ENCODE measurements at places on chromosomes 6 and 20.
A peak's percentile ranks its signal among the peaks of the same experiment; 100 is the strongest.

- no peak for DNase-seq
Observed at GRCh38 chr20:38007526-38007925, 25.7 kb downstream of the TTI1 start.

- no peak for DNase-seq
Observed at GRCh38 chr6:121559611-121560269, 124.3 kb downstream of the GJA1 start.

DNA sequence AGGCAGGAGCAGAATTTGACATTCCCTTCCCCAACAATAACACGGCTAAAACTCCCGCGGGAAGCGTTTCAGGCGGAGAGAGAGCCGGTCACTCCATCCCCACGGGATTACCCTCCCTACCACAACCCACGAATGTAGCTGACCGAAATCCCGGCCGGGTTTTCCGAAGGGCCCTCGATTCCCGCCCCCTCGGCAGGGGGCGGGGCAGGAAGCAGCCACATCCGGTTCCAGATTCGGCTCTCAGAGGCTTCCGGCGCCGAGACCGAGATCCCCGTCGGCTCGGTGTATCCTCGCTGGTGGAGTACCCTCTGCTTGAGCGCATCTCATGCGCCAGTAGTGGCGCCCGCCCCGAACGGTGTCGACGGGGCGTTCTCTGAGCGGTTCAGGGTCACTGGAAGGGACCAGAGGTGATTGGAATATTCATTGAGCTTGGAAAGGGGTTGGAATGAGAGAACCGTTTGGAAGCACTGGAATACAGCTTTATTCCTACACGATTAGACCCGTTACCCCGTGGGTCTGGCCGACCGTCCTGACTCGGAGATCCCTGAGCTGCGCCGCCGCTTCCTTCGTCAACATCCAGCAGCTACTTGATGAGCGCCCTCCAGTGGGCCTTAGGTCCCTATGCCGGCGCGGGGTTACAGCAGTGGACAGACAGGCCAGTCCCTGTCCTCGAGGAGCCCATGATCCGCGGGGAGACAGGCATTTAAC lies 649 bp upstream of the RGL2 start:
- DNase-seq, result peak; percentile 94

DNA sequence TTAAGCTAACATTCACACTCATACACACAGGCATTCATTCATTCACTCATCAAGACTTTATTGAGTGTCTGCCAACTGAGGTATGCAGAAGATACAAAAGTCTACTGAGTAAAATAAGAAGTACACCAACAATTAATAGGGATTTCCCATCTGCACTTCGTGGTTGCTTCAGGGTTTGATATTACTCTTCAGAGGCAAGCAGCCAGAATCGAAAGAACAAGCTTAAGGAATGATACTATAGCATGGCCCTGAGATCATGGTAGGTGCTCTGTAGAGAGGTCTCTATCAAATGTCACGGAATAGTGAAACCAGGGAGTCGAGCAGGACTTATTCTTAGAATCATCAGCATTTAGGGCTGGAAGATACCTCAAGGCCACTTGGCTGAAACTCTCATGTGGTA lies 135.4 kb downstream of the NRN1 start:
- no peak for DNase-seq

GRCh38 chr6:65671922-65672321 lies 35.1 kb downstream of the EYS start:
- DNase-seq, result no peak

DNA sequence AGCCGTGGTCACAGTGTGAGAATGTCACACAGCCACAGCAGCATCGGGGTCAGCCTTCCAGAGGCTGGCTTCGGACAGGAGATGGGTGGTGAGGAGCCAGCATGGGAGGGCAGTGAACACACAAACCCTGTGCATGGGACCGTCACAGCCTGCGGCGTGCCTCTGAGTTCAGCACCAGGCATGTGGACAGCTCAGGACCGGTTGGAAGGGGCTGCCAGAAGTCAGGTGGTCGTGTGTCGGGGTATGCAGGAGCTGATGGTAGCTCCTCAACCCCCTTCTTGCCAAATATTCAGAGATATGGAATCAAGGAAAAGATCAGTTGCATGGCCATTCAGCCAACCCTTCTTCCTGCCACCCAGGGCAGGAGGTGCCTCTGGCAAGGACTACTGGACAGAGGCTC lies 28.2 kb downstream of the MYT1 start:
- DNase-seq, result no peak

GRCh38 chr20:58131551-58132142 lies 96.8 kb downstream of the ANKRD60 start:
- DNase-seq, result no peak

DNA sequence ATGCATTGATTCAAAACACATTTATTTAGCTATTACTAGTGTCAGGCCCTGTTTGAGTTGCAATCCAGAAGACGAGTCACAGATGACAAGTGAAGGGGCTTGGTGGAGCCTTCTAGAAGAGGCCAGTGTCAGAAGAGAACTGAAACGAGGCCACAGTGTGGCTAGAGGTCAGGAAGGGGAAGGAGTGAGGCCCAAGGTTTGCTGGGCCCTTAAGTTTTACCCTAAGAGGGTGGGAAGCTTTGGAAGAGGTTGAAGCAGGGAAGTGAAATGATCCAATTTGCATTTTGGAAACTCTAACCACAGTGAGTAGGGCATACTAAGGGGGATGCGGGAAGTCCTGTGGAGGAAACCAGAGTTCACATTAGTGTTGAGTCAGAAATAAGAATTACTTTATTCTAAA lies 25.0 kb downstream of the TTK start:
- DNase-seq, result no peak

DNA sequence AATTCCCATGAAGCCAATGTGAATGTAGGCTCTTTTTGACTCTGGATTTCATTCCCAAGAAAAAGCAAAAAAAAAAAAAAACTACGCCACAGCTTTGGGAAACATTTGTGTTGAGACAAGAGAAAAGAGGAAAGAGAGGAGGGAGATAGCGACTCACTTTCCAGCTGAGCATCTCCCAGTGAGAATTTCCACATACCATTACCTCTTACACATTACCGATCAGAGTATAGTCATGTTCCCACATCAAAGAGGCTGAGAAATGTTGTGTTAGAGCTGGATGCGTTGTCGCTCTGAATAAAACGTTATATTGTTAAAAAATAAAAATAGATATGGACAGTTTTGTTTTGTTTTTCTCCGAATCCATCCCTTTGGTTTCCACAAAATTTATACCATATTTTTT lies 1019.3 kb upstream of the ADGRB3 start:
- no peak for DNase-seq

- DNase-seq, result peak; percentile 44
Observed at GRCh38 chr6:42569102-42570028, 5.5 kb downstream of the UBR2 start.

DNA sequence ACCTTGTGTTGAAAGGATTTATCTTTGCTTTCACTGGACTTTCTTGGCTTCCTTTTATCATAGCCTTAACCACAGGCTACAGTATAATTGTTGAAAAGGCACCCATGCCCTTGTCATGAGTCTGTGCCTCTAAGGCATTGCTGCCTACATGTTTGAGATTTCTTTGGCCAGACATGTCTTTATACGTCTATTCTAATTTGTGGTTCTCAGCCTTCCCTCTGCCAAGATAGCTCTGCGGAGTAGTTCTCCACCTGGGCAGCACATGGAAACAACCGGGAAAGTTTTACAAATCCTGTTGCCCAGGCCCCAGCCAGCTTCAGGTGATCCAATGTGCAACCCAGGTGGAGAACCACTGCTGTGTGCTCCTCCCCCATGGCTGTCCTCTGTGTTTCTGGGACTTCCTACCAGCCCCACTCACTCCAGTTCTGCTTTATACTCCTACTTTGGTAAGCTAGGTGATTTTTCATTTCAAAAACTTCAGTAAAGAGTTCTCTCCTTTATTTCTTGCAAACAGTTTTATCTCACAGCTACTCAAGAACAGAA lies 159.6 kb upstream of the MYLIP start:
- DNase-seq, result no peak

- DNase-seq, result no peak
Observed at GRCh38 chr6:74892091-74892490, 313.8 kb downstream of the COL12A1 start.

DNA sequence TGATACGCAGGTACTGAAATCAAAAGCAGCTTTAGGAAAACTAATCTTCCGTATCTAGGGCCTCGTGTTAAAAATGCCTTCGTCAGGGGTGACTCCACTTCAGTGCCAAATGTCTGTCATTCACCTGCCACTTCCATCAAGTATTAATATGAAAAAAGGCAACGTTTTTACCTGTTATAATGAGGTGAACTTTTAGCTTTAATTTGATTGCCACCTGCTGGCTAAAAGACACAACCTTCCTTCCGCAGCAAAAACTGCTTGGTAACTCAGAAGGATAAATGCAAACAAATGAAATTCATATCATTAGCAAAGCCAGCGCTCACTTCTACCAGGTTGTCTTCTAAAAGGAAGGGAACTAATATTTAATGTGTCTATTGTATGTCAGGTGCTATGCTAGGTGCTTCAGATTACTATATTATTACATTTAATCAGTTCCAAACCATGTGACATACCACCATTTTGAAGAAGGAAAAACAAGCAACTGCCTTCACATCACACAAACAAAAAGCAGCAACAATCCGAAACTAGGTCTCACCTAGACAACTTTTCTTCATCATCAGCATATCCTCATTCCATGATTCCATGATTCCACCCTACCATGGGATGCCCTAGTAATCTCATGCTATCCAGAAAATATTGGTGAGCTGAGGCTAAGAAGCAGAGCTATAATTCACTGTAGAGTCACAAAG lies 20.6 kb upstream of the ARHGAP18 start:
- DNase-seq, result peak; percentile 73

GRCh38 chr20:10898552-10898951 lies 224.8 kb upstream of the JAG1 start:
- no peak for DNase-seq

DNA sequence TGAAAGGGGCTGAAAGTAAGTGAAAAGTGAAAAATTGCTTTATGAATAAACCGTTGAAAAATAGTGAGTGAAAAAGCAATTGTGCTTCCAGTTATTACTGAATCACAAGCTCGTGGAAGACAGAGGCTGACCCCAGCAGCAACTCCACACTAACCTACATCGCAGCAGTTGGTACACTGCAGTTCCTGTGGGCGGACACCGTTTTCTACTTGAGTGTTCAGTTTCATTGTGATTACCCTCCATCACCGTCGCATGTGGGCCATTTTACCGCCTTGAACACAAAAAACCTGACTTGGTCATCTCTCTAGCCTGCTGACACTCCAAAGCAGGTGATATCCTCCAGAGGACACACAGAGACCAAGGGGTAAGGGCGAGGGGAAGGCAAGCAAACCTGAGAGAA lies 28.4 kb downstream of the PRDM1 start:
- DNase-seq, result peak; percentile 46

- DNase-seq, result no peak
Observed at GRCh38 chr6:134394905-134395304, 77.0 kb upstream of the SGK1 start.

DNA sequence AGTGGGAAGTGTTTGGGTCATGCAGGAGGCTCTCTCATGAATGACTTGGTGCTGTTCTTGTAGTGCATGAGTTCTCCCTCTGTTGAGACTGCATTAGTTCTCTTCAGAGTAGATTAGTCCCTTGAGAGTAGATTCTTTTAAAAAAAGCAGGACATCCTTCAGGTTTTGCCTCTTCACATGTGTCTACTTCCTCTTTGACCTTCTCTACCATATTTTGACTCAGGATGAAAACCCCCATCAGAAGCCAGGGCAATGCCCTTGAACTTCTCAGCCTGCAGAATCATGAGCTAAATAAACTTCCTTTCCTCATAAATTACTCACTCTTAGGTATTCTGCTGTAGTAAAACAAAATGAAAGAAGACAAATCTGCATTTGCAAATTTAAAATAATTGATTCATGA lies 170.3 kb downstream of the CD109 start:
- DNase-seq, result no peak

DNA sequence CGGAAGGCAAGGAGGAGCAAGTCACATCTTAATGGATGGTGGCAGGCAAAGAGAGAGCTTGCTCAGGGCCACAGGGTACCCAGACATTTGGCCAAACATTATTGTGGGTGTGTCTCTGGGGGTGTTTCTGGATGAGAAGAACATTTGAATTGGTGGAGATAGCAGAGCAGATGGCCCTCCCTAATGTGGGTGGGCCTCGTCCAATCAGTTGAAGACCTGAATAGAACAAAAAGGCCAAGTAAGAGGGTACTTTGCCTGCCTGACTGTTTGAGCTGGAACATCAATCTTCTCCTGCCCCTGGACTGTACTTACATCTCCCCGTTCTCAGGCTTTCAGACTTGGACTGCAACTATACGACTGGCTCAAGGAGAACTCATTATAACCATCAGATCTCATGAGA lies 55.8 kb upstream of the SMIM28 start:
- DNase-seq, result no peak

DNA sequence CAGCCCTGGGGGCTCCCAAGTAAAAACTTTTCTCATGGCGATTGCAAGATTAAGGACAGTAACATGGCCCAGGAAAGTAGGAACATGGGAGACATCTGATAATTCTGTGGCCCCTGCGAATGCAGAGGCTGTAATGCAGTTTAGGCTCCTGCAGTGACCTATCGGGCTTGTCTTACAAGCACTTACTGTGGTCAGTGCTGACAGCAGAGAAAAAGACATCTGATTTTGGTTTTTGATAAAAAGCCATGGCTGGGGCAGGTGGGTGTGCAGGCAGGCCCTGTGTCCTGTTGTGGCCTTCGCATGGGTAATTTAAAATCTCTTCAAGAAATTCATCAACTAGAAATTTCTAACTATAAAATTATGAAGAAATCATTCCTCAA lies 19.3 kb upstream of the CCN6 start:
- DNase-seq, result no peak

- no peak for DNase-seq
Observed at GRCh38 chr20:53061192-53062108, 89.3 kb downstream of the TSHZ2 start.

DNA sequence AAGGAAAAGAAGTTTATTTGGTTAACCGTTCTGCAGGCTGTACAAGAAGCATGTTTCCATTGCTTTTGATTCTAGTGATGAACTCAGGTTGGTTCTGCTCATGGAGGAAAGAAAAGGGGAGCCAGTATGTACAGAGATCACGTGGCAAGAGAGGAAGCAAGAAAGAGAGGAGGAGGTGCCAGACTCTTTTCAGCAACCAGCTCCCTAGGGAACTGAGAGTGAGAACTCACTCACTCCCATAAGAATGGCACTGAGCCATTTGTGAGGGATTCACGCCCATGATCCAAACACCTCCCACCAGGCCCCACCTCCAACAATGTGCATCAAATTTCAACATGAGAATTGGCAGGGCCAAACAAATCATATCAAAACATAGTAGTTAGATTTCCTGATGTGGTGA lies 649.1 kb downstream of the EPM2A start:
- no peak for DNase-seq

DNA sequence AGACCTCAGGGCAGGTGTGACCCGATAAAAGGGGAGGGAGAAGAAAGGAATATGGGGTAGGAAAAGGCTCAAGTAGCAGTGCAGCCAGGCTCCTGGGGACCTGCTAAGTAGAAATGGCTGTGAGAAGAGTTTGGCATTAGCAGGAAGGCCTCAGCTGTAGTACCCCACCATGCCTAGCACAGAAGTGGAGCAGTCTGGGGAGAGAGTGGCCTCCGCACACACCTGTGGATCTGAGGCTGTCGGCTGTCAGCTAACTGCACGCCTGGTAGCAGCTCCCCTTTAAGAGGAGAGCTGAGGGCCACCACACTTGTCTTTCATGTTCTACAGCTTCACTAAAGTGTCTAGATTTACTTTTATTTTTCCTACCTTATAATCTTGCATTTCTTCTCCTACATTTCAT lies 24.6 kb downstream of the PDE7B start:
- no peak for DNase-seq

- no peak for DNase-seq
Observed at GRCh38 chr6:166970091-166970490, 13.7 kb upstream of the RNASET2 start.
